ENCODE measurements at places on chromosomes 2 and 18.

GRCh38 chr2:126720638-126721037, 64.7 kb downstream of the GYPC start:
- no peak for DNase-seq

GRCh38 chr2:215705771-215706361, 270.0 kb upstream of the FN1 start:
- no peak for DNase-seq

DNA sequence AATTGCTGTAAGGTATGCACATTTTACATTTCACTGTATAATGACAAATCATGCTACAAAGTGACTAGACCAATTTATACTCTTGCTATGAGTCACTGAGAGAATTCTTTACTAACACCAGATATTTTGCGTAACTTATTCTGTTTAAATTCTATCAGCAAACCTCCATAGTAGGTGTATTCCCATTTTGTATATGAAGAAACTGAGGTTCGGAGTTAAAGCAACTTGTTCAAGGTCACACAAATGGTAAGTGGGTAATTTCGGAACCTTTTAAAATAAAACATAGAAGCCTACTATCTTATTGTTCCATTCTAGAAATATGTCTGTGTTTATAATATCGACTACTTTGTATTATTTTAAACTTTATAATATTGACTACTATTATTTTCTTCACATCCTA, 15.9 kb upstream of the CPS1 start:
- DNase-seq: no peak

- DNase-seq: no peak
Observed at GRCh38 chr18:10100941-10101701, 187.3 kb downstream of the VAPA start.

- DNase-seq: no peak
Observed at GRCh38 chr2:203238292-203238703, 520 bp upstream of the CYP20A1 start.

DNA sequence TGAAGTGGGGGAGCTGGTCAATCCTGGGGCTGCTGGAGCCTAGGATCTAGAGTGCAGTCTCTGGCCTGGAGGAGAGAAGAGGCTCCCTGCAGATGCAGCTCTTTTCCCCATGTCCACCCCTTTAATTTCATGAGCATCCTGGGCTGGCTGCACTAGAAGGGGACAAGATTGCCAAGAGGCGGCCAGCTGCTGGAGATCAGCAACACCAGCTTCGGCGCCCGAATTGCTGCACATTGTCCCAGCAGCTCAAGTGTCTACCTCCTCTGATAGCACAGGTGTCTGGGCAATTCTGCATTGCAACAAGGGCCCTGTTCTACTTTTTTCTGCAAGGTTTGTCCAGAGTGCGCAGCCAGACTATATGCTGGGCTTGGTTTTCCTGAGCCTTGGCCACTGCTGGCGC, 125.7 kb downstream of the AGAP1 start:
- DNase-seq: no peak

DNA sequence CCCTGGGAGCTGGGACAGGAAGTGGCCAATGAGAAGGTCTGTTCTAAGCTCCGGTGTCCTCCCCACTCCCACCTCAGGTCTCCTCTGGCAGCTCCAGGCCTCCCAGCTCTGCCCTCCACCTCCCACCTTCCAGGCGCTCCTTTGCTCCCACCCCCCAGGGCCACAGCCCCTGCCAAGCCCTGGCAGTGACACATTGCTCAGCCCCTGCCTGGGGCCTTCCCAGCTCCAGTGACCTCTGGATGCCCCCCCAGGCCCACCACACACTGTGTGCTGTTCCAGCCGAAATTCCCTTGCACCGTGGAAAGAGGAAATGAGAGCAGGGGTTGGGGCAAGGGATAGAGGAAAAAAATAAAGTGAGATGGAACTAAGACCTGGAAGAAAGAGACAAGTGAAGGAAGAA, 289.6 kb downstream of the CYP26B1 start:
- DNase-seq: no peak

DNA sequence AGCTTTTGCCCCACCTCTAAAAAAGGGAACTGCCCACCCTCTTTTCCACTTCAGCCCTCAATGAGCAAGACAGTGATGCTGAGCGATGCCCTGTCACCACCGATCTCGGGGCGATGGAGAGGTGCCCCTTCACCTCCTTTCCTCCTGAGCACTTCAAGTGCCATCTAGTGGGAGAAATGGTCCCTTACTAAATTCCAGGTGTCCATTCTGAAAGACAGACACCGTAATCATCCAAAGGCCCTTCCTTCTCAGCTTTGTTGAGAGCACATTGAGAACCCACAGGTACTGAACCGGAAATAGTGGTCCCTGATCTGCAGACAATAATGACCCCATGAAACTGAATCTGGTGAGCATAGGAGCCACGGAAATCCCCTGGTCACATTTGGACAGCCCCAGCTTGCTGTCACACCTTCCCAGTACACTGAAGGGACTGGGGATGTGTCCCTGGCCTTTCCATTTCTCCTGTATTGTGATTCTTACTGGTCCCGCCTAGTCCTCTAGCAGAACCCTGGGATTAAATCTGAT, 38.5 kb downstream of the KCTD18 start:
- DNase-seq: no peak

DNA sequence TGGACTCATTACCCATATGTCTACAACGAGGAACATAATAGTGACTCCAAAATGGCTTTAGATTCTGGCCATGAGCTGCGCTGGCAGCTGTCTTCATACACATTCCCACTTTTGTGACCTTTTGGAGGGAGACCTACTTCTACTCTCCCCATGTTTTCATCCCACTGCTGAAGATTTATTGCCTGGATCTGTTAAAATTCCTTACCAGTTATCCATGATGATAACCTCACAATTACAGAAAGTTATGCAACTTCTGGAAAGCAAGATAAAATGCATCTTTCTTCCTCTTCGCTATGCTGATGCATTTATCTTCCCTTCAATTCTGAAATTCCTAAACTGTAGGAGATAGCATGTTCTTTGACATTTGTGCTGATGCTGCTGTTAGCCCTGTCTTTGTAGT, 855.3 kb downstream of the SLC4A3 start:
- no peak for DNase-seq

GRCh38 chr2:105887256-105887655, 142.5 kb downstream of the NCK2 start:
- no peak for DNase-seq

DNA sequence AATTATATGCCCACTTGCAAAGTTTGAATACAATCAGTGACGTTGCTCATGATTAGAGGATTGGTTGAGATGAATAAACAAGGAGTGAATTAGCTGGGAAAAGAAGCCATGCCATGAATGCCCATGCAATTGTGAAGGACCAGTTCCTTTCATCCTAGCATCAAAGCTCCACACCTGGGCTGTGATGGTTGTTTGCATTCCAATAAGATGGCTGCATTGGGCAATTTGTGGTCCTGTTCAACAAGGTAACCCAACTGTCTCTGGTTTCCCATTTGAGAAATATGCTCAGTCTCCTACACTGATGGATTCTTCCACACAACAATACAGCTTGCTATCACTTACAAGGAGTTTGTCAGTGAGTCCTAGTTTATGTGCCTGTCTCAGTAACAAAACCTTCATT, 550.2 kb downstream of the STK39 start:
- no peak for DNase-seq

DNA sequence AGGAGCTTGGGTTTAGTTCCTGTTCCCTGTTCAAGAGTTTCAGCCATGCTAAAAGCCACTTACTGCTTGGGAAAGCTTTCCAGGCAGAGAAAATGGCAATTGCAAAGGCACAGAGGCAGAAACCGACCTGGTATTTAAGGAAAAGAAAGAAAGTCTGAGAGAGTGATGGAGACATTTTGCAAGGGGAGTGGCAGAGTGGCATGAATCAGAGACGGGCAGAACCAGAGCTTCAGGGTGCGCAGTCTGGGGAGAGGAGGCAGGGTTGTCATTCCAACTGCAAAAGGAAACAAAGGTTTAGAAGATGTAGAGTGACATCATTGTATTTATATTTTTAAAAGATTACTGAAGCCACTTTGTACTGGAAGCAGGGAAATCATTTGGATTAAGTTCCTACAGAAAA, 14.9 kb upstream of the GNAL start:
- DNase-seq: no peak

GRCh38 chr2:127486247-127487058, 39.8 kb downstream of the IWS1 start:
- peak; percentile 77 for DNase-seq

GRCh38 chr2:105682401-105682800, 62.3 kb upstream of the NCK2 start:
- no peak for DNase-seq

- DNase-seq: no peak
Observed at GRCh38 chr2:230042195-230042594, 26.5 kb downstream of the SLC16A14 start.

DNA sequence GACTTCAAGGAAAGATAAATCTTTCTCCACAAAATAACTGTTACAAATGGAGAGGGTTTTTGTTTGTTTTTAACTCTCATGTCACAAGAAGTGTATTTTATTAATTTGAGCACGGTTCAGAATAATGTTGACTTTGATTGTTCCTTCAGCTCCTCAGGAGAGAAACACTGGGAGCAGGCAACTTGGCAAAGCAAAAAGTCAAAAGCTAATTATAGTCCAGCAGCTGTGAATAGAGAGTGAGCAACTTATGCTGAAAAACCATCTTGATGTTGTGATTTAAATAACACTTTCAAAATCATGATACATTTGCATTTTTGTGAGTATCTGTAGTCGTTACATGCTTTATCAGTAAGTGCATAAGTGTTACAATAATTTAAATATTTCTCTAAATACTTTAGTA, 37.5 kb upstream of the TTN start:
- no peak for DNase-seq

DNA sequence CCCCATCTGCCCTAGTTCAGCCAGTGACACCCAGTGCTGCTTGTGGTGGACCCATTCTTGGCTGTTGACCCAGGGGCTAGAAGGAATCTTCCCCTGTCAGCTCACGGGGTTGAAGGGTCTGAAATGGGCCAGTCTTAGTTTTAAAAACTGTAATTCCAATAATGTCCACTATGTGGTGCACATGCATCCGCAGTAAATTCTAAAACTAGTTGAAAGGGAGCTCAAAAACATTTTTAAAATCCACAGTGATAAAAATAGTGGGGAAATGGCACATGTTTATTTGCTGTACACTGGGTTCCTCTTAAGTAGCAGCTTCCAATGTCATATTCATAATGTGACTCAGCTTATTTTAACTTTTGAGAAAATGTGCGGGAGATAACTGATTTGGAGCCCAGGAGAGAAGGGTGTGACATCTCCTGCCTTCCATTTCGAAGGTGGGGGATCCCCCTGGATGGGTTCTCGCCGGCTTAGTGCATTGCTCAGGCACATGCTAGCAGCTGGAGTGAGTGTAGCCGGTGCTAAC, 32.8 kb downstream of the GRHL1 start:
- DNase-seq: peak; percentile 2

- DNase-seq: peak; percentile 49
Observed at GRCh38 chr18:49626842-49627467, 65.1 kb downstream of the LIPG start.

DNA sequence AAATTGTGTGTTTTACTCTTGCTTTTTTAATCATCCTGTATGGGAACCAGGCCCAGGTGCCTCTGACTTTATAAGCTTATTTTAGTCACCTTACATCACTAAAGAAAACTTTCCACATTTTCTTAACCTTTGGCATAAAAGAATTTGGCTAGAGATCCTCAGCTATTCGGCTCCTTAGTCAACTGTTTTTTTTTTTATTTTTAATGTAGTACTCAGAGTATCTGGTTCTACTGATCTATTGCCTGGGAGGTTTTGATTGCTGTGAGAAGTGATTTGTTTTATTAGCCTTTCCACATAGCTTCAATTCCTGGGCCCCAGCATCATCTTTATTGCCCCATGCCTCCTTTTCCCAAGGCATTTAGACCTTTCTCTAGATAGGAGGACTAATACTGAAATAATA, 121.0 kb downstream of the MYO1B start:
- DNase-seq: no peak
